ENCODE measurements at places on chromosomes 7 and 10.

- DNase-seq: no peak
These were observed 118.5 kb upstream of the DIP2C start for GRCh38 chr10:807958-808353.

DNA sequence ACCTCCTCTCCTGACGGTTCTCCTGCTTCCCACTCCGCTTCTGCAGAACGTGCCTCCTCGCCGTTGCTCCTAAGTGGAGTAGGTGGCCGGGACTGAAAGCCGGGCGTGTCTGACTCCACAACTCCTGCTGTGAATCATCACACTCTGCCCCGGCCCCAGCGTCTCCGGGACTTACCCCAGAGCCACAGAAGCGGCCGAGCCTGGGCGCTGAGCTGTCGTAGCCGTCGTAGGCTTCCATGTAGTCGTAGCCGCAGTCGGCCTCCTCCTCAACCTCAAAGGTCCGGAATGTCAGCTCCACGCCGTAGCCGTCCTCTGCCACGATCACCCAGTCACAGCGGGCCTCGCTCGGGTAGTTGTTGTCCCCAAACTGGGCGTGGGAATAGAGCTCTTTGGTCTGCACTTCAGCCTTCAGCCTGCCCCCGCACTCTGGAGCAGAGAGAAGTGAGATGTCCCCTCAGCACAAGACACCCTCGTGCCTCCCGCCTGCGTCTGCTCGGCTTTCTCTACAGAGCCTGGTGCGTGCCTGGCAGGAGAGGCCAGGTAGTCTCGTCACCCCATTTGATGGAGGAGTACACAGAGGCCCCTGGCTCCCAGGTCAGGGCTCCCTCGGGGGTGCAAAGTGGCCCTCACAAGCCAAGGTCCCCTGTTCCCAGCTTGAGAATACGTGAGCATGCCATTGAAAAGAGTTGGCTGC, 11.2 kb upstream of the OPALIN start:
- no peak for DNase-seq

DNA sequence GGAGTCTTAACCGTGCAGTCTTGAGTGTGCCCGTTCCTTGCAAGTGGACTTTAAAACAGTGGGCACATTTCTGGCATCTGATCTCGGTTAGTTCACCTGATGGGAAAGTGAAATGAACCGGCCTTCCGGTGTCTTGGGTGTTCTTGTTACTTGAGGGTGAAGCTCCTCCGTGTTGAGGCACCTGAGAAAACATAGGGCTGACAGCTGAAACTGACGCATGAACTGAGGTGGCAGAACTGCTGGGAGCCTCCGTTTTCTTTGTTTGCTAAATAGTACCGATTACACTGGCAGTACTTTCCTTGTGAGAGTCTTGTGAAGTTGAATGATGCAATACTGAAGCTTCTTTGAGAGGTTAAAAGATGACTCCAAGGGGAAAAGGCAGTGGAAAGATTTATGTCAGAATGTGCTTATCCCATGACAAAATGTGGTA, 62.8 kb upstream of the SAMD8 start:
- peak; percentile 53 for DNase-seq

DNA sequence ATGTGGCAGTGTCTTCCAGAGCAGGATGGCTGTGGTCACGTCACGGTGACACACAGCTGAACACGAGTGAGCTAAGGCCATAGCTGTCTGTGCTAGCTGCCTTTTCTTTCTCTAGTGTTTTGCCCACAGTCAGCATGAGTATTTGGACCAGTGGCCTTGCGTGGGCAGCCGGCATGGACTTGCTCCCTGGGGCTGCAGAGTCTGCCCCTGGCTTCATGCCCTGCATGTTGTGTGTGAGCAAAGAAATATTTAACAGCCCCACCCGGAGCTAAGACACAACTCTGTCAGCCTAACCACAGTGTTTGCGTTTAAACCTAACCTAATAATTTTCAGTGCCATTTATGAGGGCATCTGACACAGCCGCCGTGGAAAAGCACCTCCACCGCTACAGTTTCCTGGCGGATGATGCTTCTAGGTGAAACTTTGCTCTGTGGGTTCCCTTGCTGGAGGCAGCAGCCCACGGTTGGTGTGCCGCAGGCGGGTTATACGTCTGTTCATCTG, 14.6 kb downstream of the CHST12 start:
- no peak for DNase-seq

- DNase-seq: no peak
These were observed 57.1 kb downstream of the NXPH1 start for GRCh38 chr7:8490391-8491045.
